Stimulated activated CD4-positive, alpha-beta T cell treated with anti-CD3 and anti-CD28 coated beads, Interleukin-15, amount 100 ng/mL, for 1 hour (primary cell): ENCODE measurements at places on chromosomes 6 and 20.

DNA sequence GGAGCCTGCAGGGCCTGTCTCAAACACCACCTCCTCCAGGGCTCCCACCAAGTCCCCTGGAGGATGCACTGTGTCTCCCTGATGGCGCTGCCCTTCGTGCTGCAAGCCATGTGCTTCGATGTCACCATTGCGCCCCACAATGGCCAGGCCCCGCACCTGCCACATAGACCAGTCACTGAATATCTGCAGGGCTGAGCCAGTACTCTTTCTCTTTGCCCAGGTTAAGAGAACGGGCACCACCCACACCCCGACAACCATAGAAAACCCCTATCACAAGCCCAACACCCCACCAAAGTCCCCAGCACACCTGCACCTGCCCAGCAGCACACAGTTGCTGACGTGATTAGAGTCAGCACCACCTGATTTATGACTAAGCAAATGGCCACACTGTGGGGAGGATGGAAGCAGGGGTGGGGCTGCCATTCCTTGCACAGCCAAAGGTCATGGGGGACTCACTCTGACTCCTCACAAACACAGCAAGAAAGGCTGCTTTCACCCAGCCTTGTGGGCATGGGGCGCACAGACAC is 104.3 kb downstream of the SLC23A2 start:
- no peak for DNase-seq

- DNase-seq, result no peak
These were observed 108.7 kb upstream of the FERMT1 start for GRCh38 chr20:6231556-6231955.

GRCh38 chr20:58237318-58238132 is 9.1 kb upstream of the ANKRD60 start:
- no peak for DNase-seq

DNA sequence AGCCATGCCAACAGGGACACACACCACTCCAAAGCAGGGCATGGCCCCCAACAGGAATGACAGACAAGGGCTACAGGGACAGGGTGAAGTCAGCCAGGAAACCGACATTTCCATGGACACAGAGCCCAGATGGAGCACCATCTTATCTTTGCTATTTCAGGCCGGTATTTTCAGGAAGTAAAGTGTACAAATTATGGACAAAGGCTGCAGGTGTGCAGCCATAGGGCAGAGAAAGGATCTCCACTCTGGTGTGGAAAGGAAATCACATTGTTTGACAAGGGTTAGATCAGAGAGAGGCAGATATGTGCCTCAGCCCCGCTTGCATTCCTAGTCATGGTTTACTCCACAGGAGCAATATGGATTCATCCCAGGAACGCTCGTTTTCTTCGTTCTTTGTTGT is 81.7 kb upstream of the SLC22A23 start:
- DNase-seq, result no peak

DNA sequence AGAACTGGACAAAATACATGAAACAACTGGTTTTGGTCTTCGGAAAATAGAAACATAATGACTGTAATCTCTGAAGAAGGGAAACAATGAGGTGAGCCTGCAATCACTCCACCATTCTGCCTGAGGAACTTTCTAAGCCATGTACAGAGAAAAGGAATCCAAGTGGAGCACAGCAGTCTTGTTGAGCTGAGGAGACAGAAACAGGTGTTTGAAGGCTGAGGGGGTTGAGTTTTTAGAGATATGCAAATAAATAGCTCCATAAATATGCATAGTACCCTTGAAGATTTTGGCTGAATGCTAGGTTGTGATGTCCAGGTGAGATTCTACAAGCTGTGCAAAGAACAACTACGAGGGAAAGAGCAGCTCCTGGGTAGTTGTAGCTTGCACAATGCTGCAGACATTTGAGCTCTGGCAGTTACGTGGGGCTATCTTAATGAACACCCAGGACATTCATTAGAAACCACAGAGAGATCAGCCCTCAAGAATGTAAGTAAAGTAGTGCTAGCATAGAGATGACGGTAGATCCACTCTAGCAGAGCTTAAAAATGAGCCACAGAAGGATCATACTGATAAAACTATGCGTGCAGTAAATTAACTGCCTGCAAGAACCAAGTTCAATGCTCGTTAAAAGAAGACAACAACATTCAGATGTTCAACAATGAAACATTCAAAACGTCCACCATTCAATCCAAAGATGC is 24.3 kb downstream of the TUBB2B start:
- no peak for DNase-seq
